ENCODE measurements at places on chromosomes 1 and 21.

DNA sequence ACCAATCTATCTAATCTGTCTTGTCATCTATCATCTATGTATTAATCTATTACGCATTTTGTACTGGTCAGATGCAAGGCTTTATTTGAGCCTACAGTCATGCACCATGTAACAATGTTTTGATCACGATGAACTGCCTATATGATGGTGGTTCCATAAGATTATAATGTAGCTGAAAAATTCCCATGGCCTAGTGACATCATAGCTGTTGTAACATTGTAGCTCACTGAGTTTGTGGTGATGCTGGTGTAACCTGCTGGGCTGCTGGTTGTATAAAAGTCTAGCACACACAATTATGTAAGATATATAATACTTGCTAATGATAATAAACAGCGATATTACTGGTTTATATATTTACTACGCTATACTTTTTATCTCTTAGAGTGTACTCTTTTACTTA, 64.8 kb upstream of the IGSF5 start:
- DNase-seq: no peak

- DNase-seq: no peak
Measured at GRCh38 chr1:38045401-38046332, 926 bp downstream of the POU3F1 start.

DNA sequence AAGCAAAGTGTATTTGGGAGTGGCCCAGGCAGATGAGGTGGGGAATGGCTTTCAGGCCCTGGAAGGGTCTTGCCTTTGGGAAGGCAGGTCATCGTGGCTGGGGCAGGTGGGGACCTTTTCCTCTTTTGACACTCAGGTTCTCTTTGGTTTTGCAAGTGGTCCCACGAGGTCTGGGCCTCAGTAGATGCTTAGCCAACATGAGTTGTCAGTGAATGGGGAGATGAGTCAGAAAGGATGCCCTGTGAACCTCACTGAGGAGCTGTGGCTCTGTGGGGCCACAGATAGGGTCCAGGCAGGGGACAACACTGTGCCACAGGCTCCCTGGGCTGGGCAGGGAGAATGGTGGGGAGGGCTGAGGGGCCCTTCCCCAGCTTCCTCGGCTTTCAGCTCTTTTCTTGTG, 19.0 kb downstream of the ARHGEF10L start:
- no peak for DNase-seq

DNA sequence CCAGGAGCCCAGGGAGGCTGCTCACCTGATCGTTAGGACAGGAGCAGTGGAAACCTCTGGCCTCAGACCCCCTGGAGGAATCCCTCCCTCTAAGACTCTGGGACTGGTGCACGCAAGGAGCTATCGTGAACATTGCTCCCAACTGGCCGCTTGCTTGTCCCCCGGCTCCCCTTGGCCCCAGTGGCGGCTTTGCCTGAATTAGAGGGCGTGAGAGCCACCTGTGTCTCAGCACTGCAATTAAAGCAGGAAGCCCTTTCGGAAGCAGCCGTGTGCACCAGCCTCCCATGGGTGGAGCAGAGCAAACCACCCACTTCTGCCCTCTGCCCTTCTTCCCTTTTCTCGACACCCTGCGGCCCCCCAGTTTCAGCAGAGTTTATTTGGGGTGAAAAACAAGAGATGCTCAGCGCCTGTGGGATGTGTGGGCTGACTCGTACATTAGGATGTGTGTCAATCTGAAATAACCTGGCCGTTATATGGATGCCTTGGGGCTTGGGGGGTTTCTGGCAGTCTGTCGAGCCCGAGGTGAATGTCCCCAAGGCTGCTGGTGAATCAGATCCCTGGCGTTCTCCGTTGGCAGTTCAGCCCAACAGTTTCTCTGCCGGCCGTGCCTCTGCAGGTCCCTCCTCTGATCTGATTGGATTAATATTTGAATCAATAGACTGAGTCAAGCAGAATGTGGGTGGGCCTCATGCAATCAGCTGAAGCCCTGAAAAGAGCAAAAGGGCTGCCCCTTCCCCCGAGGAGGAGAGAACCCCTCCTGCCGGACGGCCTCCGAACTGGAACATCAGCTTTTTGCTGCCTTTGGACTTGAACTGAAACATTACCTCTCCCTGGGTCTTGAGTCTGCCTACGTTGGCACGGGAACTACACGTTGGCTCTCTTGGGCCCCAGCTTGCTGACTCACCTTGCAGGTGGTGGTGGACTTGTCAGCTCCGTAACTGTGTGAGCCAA, 7.3 kb upstream of the UMODL1 start:
- DNase-seq: no peak

- no peak for DNase-seq
Measured at GRCh38 chr1:39148942-39149341, 55.6 kb upstream of the MACF1 start.

- no peak for DNase-seq
Measured at GRCh38 chr21:31848326-31848985, 24.4 kb upstream of the HUNK start.

GRCh38 chr1:177793900-177794299, 176.0 kb downstream of the SEC16B start:
- no peak for DNase-seq

- peak; percentile 87 for DNase-seq
Measured at GRCh38 chr1:155176544-155177071, 3.0 kb downstream of the TRIM46 start.

GRCh38 chr1:36406440-36406839, 8.7 kb upstream of the LSM10 start:
- DNase-seq: no peak

GRCh38 chr1:222373216-222373615, 174.7 kb downstream of the HHIPL2 start:
- no peak for DNase-seq

DNA sequence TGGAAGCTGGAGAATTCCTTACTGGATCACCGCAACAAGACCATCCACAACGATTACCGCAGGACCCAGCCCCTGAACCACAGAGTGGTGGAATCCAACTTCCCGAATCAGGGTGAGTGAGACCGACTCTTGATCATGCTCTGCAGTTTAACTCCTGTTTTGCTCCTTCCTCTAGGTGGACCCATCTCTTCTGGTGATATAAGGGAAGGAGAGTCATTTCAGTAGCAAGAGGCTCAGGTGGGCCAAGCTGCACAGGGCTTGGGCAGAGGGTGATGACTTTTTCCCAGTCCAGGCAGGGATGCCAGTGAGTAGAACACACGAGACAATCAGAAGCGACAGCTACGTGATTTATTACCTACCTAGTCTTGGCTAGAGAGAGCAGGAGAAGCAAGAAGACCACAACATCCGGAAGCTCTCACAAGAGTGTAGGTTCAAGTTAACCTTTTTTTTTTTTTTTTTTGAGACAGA, 25.2 kb downstream of the CA6 start:
- no peak for DNase-seq

- no peak for DNase-seq
Measured at GRCh38 chr1:177928194-177928593, 41.7 kb downstream of the SEC16B start.

DNA sequence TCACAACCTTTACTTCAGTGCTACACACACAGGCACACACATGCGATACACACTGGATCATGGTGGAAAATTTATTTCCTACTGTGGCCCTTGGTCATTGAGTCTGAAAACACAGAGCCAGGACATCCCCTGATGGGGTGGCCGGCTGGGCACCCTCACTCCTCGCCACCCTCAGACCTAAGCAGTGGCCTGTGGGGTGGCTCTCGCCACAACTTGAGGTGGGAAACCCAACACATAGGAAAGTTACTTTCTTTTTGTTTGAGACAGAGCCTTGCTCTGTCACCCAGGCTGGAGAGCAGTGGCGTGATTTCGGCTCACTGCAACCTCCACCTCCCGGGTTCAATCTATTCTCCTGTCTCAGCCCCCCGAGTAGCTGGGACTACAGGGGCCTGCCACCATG, 19.4 kb downstream of the CRYAA start:
- no peak for DNase-seq

DNA sequence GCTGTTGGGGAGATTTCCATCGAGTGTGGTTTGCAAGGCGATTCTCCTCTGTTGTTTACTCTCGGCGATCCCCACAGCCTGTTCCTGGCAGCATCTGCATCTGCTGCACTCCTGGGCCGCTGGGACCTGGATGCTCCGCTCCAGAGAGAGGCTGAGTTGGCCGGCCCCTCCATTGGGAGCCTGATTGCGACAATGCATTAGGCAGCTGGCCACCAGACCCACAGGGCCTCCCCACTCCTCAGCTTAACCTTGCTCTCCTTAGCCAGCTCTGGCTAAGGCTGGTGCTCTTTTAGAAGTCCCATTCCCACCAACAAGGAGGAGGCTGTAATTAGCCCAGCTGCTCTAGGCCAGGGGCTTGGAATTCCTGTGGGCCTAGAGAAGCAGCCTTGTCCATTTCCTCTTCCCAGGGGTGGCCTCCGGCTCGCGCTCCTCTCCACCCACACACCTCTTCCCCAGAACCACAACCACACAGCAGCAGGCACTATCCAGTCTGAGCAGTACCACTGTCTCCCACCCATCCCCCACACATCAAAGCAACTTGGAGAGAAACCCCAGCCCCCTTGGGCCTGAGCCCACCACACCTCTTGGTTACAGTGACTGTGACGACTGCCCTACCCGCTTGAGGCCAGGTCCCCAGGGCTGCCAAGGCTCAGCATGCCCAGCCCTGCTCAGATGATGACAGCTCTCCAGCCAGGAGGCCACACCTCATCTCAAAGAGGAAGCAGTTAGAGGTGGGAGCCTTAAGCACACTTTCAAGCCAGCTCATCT, 193.8 kb upstream of the EDN2 start:
- no peak for DNase-seq

- no peak for DNase-seq
Measured at GRCh38 chr1:169511316-169512005, 25.7 kb upstream of the SLC19A2 start.

GRCh38 chr1:166272851-166273250, 106.0 kb upstream of the FAM78B start:
- no peak for DNase-seq

GRCh38 chr1:8643542-8644536, 173.6 kb downstream of the RERE start:
- no peak for DNase-seq

GRCh38 chr21:30332681-30333080, 4.8 kb downstream of the KRTAP27-1 start:
- no peak for DNase-seq

DNA sequence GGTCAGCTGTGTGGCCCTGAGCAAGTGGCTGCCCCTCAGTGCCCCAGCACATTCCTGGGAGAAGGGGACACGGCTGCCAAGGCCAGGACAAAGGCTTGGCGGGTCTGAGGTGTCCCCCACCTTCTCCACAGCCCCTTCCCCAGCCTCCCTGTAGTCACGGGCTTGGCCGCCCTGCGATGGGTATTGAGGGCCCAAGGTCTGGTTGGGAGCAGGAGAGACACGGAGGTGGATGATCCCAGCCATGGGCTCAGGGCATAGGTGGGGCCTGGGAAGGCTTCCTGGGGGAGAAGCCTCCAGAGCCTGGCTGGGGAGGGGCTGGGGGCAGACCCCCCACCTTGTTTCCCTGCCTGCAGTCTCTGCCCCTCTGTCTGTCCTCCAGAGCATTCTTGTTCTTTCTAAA, 27.0 kb downstream of the TTC39A start:
- DNase-seq: no peak

DNA sequence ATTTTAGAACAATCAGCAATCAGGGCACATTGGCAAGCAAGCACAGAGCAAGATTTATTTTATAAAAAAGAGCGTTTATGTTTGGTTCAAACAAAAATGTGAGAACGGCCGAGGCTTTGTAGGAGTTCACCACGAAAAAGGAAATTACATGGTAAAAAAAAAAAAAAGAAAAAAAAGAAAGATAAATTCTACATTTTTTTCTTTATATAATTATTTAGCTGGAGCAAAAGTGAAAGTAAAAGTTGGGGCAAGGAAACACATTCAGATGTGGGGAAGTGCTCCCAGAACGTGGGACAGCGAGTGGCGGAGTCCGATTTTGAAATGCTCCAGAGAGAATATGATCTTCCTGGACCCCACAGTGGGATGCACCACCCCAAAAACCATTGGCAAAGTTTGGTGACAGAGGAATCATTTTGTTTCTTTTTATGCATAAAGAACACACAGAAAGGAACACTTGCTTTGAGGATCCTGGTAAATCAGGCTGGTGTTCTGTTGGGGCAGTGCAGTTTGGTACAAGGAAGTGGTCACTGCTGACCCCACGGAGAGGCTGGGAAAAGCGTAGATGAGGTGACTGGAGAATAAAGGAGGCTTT, 16.3 kb upstream of the ATP5PO start:
- no peak for DNase-seq

GRCh38 chr21:15682977-15683376, 46.8 kb upstream of the USP25 start:
- no peak for DNase-seq

- DNase-seq: no peak
Measured at GRCh38 chr1:12201352-12202189, 28.3 kb upstream of the VPS13D start.

- no peak for DNase-seq
Measured at GRCh38 chr1:119822406-119822805, 11.1 kb upstream of the REG4 start.

DNA sequence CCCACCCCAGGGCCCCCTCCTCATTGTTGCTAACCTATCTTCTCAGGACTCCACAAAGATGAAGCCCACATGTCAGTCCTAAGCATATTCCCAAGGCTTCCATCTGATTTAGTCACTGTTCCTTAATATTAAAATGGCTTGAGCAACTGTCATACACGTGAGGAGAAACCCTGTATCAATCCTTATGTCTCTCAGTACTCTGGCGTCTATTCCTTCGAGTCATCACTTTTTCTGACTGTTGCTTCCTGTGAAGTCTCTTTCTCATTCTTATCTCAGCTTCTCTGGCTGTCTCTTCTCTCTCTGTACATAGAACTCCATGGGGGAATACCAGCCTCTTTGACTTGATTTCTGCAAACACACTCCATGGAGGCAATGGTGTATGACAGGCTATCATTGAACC, 98.4 kb downstream of the C4BPA start:
- DNase-seq: no peak

GRCh38 chr1:109816175-109816811, 52.6 kb upstream of the EPS8L3 start:
- DNase-seq: no peak

DNA sequence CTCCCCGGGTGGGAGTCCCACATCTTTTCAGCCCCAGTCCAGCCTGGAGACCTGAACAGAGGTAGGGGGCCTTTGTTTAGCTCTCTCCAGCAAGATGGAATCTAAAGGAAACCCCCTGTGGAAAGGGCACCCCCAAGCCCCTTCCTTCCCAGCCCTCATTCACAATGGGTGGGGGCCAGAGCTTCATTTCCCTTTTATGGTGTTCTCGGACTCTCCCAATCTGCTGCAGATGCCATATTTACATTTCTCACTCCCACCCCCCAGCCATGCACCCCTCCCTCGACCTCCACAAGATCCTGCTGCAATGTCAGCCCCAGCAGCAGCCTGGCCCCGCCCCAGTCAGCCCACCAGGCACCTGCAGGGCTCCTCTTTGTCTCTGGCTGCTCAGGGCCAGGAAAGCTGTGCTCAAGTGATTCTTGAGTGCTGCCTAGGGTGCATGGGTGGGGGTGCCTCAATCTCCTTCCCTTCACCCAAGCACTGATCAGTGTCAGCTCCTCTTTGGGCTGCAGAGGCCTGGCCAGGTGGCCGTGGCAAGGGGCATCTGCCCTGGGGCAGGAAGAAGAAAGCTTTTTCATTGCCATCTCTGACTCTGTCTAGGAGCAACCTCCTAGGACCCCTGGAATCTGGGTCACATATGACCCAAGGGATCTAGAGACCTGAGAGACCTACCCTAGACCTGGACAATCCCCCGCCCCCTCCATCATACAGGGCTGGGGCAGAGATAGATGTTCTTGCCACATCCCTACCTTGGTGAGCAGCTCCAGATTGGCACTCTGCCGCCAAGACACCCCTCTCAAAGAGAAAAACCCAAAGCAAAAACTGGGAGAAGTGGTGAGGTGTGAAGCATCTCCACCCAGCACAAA, 1.7 kb downstream of the KIF21B start:
- no peak for DNase-seq
